Vagina (tissue), 2 donors: ENCODE measurements at places on chromosomes 6 and 20. TPM values are rescaled to one million over a fixed set of nuclear protein-coding genes. Genes with fewer than 3 reads are reported as not detected.

DNA sequence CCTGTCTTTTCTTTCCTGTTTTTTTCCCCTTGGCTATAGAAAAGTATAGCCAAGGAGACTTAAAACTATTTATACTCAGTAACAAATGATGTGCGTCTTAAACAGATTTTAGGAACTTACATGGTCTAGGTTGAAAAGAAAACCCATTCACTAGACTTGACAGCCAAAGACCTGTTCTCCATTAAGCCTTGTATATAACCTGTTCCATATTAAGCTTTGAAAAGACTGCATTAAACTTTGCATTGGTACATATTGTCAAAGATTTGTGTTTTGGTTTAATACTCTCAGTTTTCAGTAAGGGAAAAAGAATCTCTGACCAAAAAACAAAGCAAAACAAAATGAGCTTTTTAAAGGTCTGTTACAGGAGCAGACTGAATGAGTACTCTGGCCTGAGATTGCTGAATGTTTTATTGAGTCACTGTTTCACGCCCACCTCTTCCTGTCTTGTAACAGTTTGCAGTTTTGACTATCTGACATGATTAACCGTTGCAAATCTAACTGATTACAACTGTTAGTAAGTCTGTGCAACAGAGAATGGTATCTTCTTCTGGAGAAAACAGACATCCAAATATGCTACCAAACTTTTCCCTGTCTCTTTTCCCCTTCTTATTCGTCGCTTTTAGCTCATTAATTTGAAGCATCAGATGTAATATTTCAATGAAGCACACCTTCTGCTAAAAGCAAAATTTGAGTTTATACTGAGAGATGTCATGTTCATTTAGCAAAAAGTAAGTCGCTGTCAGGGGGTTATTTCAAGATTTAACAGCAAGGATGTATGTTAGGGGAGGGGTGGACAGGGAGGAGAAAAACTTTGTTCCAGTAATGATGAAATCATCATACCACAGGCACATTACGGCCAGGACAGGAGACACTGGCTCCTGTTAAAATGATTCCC lies 59.1 kb upstream of the SUPT3H start:
- no peaks in the 10 kb centered on the region for H3K36me3 ChIP-seq
- no peak overlapping the region for H3K4me3 ChIP-seq
- H3K4me1 ChIP-seq, result peaks cover 42% of the 10 kb centered on the region
- DNase-seq, result no peak
- no peaks in the 10 kb centered on the region for H3K27me3 ChIP-seq

The MRAP2 gene
- 4.2 TPM for total RNA-seq

The EEF1A2 gene
- 9.8 TPM for total RNA-seq

The THBS2 gene
- total RNA-seq, result 86.4 TPM

- no peak overlapping the region for H3K4me3 ChIP-seq
- no peak for DNase-seq
- H3K27ac ChIP-seq, result no peak overlapping the region
- no peaks in the 10 kb centered on the region for H3K36me3 ChIP-seq
These were observed 10.5 kb downstream of the ANKRD66 start for GRCh38 chr6:46757214-46757596.

DNA sequence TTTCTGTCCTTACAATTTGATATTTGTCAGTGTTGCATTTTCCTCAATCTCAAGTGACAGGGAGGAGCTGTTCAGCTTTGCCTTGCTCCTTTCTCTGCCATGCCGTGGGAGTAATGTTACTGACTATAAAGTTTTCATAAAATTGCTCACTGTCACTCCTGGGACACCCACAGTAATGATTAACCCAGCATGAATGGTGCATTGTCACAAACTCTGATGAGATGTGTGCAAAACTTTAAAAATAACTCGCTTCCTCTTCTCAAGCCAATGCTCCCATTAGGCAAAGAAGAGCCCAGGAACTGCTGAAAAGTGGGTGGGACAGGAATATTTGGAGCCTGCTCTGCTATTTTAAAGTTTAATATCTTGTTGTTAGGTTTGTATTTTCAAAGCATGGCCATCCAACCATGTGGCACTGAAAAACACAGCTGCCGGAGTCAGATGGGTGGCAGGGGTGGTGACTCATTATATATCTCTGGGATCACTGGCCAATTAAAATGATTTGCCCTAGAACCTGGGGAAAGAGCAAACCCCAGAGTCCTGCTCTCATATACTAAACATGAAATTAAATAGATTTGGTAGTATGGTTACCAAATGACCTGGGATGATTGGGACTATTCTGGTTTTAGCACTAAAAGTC lies 260.1 kb downstream of the BTBD3 start:
- H3K36me3 ChIP-seq, result no peaks in the 10 kb centered on the region
- DNase-seq, result no peak
- H3K4me1 ChIP-seq, result no peaks in the 10 kb centered on the region
- no peak overlapping the region for H3K4me3 ChIP-seq

- H3K27me3 ChIP-seq, result no peaks in the 10 kb centered on the region
- H3K4me1 ChIP-seq, result no peaks in the 10 kb centered on the region
- H3K4me3 ChIP-seq, result no peak overlapping the region
- H3K36me3 ChIP-seq, result no peaks in the 10 kb centered on the region
These were observed 668.9 kb downstream of the TFAP2A start for GRCh38 chr6:9745966-9746365.

DNA sequence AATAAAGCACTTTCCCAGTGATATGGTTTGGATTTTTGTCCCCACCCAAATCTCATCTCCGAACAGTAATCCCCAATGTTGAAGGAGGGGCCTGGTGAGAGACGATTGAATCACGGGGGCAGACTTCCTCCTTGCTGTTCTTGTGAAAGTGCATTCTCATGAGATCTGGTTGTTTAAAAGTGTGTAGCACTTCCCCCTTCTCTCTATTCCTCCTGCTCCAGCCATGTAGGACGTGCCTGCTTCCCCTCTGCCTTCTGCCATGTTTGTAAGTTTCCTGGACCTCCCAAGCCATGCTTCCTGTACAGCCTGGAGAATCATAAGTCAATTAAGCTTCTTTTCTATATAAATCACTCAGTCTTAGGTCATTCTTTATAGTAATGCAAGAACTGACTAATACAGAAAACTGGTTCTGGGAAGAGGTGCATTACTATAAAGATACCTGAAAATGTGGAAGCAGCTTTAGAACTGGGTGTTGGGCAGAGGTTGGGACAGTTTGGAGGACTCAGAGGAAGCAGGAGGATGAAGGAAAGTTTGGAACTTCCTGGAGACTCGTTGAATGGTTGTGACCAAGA lies 7.4 kb downstream of the EPM2A start:
- no peaks in the 10 kb centered on the region for H3K27me3 ChIP-seq
- H3K4me3 ChIP-seq, result no peak overlapping the region
- H3K4me1 ChIP-seq, result no peaks in the 10 kb centered on the region
- no peak for DNase-seq
- no peaks in the 10 kb centered on the region for H3K36me3 ChIP-seq
- H3K27ac ChIP-seq, result no peak overlapping the region

DNA sequence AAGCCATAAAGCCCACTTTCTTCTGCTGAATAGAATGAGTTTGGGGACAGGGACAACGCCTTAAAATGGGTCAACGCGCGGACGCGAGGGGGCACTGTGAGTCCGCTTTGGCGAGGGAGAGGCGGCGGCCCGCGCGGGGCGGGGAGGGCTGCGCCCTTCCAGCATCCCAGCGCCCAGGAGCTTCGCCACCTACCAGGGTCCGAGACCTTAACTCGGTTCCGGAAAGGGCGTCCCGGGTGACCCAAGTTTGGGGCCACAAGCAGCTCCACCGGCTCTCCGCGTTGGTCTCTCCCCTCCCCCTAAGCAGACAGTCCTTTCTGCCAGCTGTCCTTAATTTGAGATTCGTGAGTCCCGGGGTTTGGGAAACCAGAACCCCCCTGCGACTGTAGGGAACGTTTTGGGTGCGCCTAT lies 1.8 kb upstream of the SAMD5 start:
- H3K36me3 ChIP-seq, result no peaks in the 10 kb centered on the region
- peak overlapping the region; percentile 62 for H3K4me3 ChIP-seq
- H3K4me1 ChIP-seq, result peaks cover 20% of the 10 kb centered on the region
- no peak overlapping the region for H3K27ac ChIP-seq
- no peaks in the 10 kb centered on the region for H3K27me3 ChIP-seq

GRCh38 chr20:44170816-44171410 lies 16.1 kb downstream of the JPH2 start:
- no peaks in the 10 kb centered on the region for H3K4me1 ChIP-seq
- no peak overlapping the region for H3K27ac ChIP-seq
- H3K27me3 ChIP-seq, result no peaks in the 10 kb centered on the region
- DNase-seq, result no peak
- no peaks in the 10 kb centered on the region for H3K36me3 ChIP-seq

DNA sequence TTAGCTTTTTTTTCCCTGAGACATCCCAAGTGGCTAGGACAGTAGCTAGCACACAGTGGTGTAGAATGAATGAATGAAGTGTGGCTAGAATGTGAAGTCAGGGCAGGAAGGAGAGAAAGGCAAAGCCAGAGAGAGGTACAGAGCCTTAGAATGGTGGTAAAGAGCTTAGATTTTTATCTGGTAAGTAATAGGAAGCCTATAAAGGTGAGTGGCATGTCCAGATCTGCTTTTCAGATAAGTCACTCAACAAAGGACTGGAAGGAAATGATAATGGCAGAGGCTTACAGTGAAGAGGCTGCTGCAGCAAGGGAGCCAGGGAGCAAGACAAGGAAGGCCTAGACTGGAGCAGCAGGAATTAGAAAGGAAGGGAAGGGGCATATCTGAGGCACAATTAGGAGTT lies 96.0 kb upstream of the PRDM1 start:
- no peak for DNase-seq
- peaks cover 15% of the 10 kb centered on the region for H3K4me1 ChIP-seq
- H3K27ac ChIP-seq, result no peak overlapping the region
- H3K4me3 ChIP-seq, result no peak overlapping the region
- H3K36me3 ChIP-seq, result no peaks in the 10 kb centered on the region

GRCh38 chr6:32086661-32087573 lies 22.2 kb downstream of the TNXB start:
- H3K27ac ChIP-seq, result peak overlapping the region; percentile 96
- H3K4me3 ChIP-seq, result peak overlapping the region; percentile 37
- H3K4me1 ChIP-seq, result peaks cover 46% of the 10 kb centered on the region
- peaks cover 7% of the 10 kb centered on the region for H3K36me3 ChIP-seq
- no peaks in the 10 kb centered on the region for H3K27me3 ChIP-seq

DNA sequence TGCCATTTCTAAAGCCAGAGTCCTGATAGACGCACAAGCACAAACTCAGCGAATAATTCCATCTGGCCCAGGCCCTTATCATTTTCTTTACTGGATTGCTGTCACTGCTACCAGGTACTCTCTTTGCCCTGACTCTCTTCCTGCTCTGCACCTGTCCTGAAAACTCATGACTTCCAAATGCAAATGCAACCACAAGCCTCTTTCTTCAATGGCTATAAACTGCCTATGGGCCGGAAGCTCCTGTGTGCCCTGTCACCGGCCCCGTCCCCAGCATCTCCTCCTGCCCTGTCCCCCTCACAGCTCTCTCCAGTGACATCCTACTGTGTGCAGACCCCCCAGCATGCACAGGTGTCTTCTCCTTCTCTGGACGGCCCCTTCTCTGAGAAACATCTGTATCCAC lies 302.6 kb downstream of the GMDS start:
- no peak overlapping the region for H3K27ac ChIP-seq
- no peaks in the 10 kb centered on the region for H3K4me1 ChIP-seq
- H3K4me3 ChIP-seq, result no peak overlapping the region
- no peak for DNase-seq
- no peaks in the 10 kb centered on the region for H3K27me3 ChIP-seq

DNA sequence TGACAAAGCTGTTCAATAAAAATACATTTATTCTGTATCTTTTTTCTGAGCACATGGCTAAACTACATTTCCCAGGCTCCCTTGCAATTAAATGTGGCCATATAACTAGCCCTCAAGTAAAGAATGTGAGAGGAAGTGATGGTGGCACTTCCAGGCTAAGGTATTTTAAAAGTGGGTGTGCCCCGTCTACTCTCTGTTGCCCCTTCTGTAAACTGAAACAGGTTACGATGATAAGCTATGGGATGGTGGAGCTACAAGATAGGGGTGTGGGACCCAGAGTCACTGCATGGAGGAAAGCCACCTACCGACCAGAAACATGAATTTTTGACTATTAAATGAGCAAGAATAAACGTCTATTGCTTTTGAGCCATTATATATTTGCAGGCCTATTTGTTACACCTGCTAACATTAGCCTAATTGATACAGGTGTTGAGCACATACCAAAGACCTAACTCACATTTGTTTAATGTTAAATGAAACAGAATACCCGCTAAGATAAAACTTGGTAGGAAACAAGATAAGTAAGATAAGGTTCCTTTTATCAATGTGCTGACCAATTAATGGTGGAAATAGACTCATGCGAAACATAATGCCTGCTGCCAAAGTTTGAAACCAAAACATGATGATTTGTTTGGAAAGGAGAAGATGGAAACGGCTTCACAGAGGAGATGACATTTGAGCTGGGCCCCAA lies 3.1 kb downstream of the FYN start:
- peaks cover 60% of the 10 kb centered on the region for H3K4me1 ChIP-seq
- H3K36me3 ChIP-seq, result no peaks in the 10 kb centered on the region
- H3K27ac ChIP-seq, result peak overlapping the region; percentile 93
- no peaks in the 10 kb centered on the region for H3K27me3 ChIP-seq

- H3K4me3 ChIP-seq, result no peak overlapping the region
- H3K27me3 ChIP-seq, result no peaks in the 10 kb centered on the region
- no peak for DNase-seq
- no peak overlapping the region for H3K27ac ChIP-seq
- H3K36me3 ChIP-seq, result peaks cover 40% of the 10 kb centered on the region
These were observed 26.5 kb downstream of the EIF2S2 start for GRCh38 chr20:34085544-34086040.

The CLDN20 gene
- not detected for total RNA-seq

The CCR6 gene
- total RNA-seq, result 1.2 TPM

- no peak for DNase-seq
- H3K4me1 ChIP-seq, result peaks cover 25% of the 10 kb centered on the region
- H3K27me3 ChIP-seq, result no peaks in the 10 kb centered on the region
- H3K27ac ChIP-seq, result no peak overlapping the region
- no peaks in the 10 kb centered on the region for H3K36me3 ChIP-seq
These were observed 66.8 kb downstream of the ATG5 start for GRCh38 chr6:106258726-106259125.

GRCh38 chr6:82083646-82084045 lies 163.9 kb downstream of the IBTK start:
- DNase-seq, result no peak
- no peak overlapping the region for H3K4me3 ChIP-seq
- no peak overlapping the region for H3K27ac ChIP-seq
- no peaks in the 10 kb centered on the region for H3K4me1 ChIP-seq
- H3K27me3 ChIP-seq, result no peaks in the 10 kb centered on the region
- no peaks in the 10 kb centered on the region for H3K36me3 ChIP-seq

- no peaks in the 10 kb centered on the region for H3K27me3 ChIP-seq
- H3K4me1 ChIP-seq, result peaks cover 5% of the 10 kb centered on the region
- H3K27ac ChIP-seq, result no peak overlapping the region
- no peak for DNase-seq
These were observed 76.2 kb downstream of the SNX5 start for GRCh38 chr20:17892189-17892938.
